Stimulated activated CD4-positive, alpha-beta T cell treated with anti-CD3 and anti-CD28 coated beads, Interleukin-4, amount 100 ng/mL, for 48 hours (primary cell): ENCODE measurements at places on chromosomes 6 and 20.

DNA sequence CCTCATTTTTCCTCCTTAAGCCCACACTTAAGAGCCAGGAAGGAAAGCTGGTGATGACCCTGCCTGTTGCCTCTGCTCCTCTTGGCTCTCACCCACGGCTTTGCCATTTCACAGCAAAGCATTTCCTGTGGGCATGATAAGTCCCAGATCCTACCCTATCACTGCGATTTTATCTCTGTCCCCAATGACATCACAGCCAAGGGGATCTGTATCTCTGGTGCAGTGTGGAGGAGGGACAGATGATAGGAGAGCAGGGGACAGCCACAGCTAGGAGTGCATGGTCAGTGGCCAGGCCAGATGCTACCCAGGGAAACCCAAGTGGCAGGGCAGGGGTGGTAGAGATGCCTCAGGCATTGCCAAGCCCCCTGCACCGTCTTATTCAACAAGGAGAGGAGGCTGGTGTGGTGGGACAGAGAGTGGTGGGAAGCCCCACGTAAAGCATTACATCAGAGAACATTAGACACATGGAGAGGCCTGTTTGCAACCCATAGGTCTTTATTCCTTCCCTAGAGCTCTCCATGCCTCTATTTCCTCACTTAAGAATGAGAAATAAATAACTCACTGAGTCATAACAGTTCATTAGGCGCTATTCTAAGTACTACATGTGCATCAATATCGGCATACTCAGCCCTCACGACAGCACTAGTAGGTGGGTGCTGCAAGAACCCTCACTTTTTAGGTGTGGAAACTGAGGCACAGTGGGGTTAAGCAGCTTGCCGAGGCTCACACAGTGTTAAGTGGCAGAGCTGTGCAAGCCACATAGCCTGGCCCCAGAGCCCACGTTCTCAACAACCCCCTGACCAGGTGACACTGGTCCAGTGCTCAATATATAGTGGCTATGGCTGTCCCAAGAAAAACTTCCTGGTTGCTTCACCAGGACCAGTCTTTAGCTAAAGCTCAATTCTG is 4.6 kb downstream of the TFEB start:
- no peak for DNase-seq

DNA sequence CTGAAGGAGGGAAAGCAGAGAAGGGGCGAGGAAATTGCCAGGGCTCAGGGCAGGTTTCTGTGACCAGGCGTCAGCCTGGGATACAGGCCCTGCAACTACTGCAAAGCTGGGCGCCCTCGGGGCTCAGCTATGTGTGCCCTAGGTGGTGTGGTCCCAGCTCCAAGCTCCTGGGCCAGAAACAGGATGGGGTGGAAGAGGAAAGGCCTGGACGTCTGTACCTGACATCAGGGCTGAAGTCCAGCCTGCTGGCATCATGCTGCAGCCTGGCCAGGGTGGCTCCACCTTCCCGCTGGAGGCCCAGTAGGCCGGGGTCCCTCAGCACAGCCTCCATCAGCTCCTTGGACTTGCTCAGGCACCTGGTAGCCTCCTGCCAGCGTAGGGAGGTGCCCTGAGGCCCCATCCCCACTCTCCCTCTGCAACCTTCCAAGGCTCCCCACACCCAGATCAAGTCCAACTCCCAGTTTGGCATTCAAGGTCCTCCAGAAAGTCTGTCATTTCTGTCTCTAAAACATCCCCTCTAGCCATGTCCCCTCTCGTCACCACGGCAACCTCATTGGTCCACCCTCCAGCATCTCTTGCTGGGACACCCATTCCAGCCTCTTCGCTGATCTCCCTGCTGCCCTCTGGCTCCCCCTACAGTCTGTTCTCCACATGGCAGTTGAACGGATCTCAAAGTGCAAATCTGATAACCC is 38.2 kb downstream of the KIAA1755 start:
- DNase-seq, result peak; percentile 49

GRCh38 chr6:41939176-41939847 is 2.3 kb downstream of the CCND3 start:
- peak; percentile 36 for DNase-seq

DNA sequence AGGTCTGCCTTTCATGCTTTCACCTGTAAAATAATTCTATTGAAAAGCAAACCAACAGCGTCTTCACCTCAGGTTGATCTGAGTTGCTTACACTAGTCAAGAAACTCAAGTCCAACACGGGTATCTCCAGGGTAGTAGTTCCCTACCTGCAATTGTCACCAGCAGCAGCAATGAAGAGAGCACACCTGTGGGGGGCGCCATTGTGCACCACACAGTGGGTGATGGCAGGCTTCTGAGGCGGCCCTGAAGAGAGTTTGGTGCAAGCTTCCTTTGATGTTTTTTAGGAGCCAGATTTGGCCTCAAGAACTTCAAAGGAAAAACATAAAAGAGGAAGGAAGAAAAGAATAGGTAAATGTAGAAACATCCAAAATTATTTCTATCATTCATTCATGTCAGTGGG is 45.1 kb downstream of the KIAA0319 start:
- no peak for DNase-seq

- no peak for DNase-seq
Measured at GRCh38 chr20:34680586-34681175, 3.8 kb upstream of the PIGU start.

GRCh38 chr6:493840-494239 is 102.3 kb downstream of the IRF4 start:
- no peak for DNase-seq

GRCh38 chr6:7144872-7145584 is 37.3 kb downstream of the RREB1 start:
- DNase-seq, result no peak
